ENCODE measurements at places on chromosomes 12 and 14. TPM values are rescaled to one million over a fixed set of nuclear protein-coding genes. Genes with fewer than 3 reads are reported as not detected.

DNA sequence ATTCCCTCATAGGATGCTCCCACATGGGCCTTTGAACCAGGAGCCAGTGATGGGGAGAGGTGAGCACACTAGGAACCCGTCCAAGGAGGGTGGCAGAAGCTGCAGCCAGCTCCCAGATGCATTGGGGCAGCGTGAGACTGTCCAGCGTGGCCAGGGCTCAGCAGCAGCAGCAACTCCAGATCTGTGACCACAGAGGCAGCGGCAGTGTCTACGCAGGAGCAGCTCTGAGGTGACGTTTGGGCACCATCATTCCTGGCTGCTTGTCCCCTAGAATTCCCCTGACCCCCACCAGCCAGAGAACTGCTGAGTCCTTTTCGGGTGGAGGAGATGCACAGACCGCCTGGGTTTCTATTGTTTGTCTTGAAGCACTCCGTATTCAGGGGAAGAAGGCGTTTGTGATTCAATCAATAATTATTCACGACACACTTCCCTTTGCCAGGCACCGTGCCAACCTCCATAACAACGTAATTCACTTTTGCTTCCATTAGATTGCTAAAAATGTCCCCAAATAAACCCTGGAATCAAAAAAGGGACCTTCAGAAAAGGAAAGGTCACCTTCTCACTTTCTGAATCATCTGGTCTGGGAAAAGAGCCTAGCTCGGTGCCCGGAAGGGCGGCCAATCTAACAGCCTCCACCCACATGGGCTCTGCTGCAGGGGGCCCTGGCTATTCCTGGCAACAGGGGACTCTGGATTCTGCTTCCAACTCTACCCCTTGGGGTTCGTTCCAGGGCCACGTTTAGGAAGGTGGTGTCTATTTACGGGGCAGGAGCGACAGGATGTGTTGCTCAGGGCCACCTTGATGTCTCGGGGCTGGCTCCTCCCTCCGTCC is 11.4 kb upstream of the BDKRB2 start:
- no peak for DNase-seq

GRCh38 chr12:69932676-69933552 is 107.9 kb downstream of the MYRFL start:
- DNase-seq = no peak

- DNase-seq = no peak
These were observed 23.4 kb upstream of the EID3 start for GRCh38 chr12:104280111-104280510.

GRCh38 chr14:30988509-30988908 is 36.9 kb upstream of the AP4S1 start:
- no peak for DNase-seq

GRCh38 chr12:118694128-118694775 is 287.1 kb upstream of the SRRM4 start:
- DNase-seq = no peak

DNA sequence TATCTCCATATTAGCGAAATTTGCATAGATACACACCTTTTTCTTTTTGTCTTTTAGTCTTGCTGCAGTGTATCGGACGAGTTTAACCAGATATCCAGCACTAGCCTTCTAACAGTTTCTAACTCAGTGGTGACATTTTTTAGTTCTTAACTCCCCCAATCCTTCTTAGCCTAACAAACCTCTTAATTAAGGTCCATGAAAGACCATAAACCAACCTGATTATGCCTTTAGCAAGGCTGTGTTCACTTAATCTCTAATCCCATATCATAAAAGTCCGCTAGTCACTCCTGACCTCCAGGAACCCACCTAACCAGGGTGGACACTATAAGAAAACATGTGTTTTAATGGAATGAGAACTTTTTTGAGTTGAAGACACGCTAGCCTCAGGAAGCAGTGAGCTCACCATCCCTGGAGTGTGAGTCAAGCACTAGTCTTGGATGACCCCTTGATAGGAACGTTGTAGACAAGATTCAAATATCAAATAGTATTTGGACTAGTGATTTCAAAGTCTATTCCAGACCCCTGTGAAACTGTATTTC is 9.5 kb downstream of the CDKN1B start:
- DNase-seq = peak; percentile 75

DNA sequence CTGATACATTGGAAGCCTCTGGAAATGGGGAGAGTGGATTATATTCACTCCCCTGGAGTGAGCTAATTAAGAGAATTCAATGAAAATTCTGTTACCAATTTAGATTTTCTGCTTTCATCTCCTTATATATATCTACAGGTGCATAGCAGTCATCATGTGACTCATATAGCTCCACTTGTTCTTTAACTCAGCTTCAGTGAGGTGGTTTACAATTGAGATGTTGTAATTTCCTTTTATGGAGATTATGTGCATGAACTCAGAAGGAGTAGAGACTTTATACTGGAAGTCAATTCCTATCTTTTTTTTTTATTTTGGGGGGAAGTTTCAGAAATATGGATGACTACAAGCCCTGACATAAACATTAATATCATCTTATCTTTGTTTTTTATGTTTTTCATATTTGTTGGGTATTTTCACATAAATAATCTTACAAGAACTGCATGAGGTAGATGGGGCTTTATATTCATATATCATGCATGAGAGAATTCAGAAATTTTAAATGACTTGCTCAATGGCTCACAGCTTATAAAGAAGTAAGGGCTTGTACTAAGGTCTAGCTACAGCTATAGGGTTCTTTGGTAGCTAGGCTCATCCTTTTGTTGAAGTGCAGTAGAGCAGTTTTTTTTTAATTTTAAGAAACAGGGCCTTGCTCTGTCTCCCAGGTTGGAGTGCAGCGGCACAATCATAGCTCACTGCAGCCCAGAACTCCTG is 92.3 kb upstream of the SCAF11 start:
- no peak for DNase-seq

Gene ANKRD33
- polyA plus RNA-seq = not detected

Gene GUCY2C
- not detected for polyA plus RNA-seq

Gene SERPINA1
- polyA plus RNA-seq = 0.40 TPM

Gene NPFF
- polyA plus RNA-seq = not detected

Gene LRTM2
- polyA plus RNA-seq = not detected

Gene NID2
- 279 TPM for polyA plus RNA-seq

All from BJ (cell line).